ENCODE measurements at places on chromosomes 5 and 9.
A peak's percentile ranks its signal among the peaks of the same experiment; 100 is the strongest.

DNA sequence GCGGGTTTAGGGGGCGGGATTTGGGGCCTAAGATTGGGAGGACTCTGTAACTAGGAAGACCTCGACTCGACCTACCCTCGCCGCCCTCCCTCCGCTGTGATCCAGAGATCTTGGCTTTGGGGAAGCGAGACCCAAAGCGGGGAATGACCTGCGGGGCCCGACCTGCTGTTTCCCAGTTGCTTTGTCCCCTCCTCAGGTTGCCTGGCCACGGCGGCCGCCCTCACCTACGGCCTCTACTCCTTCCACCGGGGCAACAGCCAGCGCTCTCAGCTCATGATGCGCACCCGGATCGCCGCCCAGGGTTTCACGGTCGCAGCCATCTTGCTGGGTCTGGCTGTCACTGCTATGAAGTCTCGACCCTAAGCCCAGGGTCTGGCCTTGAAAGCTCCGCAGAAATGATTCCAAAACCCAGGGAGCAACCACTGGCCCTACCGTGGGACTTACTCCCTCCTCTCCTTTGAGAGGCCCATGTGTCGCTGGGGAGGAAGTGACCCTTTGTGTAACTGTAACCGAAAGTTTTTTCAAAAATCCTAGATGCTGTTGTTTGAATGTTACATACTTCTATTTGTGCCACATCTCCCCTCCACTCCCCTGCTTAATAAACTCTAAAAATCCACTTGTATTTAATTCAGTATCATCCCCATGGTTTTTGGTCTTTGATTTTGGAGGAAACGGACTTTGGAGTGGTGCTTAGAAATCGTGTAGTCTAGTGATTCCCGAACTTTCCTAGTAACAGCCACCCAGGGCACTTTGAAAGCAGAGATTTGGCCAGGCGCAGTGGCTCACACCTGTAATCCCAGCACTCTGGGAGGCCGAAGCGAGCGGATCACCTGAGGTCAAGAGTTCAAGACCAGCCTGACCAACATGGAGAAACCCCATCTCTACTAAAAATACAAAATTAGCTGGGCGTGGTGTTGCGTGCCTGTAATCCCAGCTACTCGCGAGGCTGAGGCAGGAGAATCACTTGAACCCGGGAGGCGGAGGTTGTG is 878 bp downstream of the HIGD2A start:
- DNase-seq = no peak

DNA sequence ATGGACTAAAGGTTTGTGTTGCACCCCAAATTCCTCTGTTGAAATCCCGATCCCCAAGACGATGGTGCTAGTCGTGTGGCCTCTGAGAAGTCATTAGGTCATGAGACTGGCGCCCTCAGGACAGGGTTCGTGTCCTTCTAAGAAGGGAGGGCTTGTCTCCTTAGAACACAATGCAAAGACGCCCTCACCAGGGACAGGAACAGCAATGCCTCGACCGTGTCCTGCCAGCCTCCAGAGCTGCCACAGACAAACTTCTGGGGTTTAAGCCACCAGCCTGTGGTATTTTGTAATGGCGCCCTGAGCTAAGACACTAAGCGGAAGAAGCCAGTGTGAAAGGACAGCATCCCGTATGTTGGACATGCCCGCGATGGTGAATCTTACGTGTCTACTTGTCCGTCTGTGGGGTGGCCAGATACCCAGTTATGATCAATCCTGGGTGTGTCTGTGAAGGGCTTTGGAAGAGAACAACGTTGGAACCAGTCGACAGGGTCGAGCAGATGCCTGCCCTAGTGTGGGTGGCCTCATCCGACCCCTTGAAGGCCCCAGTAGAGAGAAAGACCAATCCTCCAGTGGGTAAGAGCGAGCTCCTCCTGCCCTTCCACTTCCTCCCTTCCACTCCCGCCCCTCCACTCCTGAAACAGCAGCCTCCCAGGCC is 279.2 kb upstream of the IRX2 start:
- no peak for DNase-seq

DNA sequence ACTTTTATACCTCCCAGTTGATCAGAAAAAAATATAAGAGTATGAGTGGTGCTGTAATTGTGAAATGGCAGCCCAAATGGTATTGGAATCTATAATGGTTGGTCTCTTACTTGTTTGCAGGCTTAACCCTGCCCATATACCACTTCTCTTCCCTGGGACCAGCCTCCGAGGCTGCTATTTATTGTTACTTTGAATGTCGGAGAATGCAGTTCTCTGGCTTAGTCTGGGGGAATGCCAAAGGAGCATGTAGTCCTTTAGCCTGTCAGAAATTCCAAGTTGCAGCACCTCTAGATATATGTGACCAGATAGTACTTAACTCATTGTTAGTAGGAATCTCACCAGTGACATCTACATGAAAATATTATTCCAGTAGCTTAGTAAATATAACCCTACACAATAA is 47.5 kb downstream of the SLC44A1 start:
- DNase-seq = no peak

GRCh38 chr5:101929628-101930027 is 366.5 kb downstream of the SLCO4C1 start:
- no peak for DNase-seq

DNA sequence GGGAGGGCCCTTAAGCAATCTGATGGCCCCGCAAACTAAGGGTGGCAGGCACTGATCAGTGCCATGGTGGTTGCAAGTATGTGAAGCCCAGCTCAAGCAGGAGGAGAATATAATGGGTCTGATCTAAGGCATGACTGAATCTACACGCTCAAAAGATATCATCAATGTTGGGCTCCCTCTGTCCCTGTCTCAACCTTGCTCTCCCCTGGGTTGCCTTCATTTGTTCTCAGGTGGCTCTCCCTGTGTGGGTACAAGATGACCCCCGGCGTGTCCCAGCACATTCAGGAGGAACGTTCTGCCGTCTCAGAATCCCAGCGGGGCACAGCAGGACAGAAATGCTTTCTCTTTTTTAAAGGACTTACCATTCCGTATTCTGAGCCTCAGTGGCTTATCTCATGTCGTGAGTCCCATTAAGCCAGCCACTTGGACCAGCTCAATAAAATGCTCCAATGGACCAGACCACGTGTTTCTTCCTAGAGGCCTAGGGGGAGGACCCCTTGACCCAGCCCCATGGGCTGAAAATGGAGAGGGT is 12.0 kb upstream of the RNF130 start:
- no peak for DNase-seq

DNA sequence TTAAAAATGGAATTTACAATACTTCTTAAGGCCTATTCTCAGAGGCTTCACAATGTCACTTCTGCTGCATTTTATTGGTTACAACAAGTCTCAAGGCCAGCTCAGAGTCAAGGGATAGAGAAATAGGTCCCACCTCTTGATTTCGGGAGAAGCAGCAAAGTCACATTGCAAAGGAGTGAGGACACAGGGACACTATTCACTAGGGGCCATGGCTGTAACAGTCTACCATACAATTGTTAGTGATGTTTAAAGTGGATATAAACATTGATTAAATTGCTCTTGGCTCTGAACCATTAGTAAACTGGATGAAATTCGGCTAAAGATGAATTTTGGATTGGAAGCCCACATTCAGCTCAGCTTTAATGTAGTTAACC is 21.7 kb upstream of the CMBL start:
- DNase-seq = no peak

- no peak for DNase-seq
Measured at GRCh38 chr9:91700475-91700874, 249.6 kb downstream of the ROR2 start.

DNA sequence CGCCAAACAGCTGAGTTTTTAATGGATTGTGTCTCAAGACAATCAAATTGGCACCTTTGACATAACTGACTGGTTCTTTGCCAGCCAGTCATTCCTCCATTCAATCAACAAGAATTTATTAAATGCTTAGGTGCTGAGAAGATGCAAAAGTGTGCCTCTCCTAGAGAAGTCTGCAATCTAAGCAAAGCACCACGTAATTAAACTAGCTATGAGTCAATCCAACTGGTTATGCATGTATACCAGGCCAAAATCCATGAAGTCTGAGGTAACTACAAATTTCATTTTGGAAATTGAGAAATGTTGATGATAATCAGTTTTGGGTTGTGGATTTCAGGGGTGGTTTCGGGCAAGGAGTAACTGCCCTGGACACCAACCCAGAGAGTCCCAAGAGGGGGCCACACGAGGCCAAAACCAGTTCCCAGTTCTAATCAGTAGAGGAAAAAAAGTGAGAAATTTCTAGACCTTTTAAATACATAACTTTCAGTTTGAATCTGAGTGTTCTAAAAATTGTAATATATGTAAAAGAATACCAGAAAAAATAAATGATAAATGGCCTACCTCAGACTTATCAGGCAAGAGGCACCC is 92.6 kb downstream of the EFNA5 start:
- DNase-seq = no peak

DNA sequence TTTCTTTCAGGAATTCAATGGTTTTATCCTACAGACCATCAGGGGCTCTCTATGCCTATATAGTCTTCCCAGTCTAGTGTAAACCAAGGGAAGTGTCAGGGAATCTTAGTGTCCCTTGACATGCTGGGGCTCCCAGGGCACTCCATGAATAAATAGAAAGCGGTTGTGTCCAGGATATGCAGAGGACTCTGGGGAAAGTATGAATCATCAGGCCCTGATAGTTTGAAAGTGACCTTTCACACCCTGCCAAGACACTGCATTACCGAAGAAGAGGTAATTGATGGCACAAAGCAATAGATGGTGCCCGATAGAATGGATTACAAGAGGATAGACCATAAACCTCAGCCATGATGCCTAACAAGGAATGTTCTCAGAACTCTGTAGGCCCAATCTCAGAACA is 163.3 kb upstream of the DAPK1 start:
- DNase-seq = peak; percentile 18

DNA sequence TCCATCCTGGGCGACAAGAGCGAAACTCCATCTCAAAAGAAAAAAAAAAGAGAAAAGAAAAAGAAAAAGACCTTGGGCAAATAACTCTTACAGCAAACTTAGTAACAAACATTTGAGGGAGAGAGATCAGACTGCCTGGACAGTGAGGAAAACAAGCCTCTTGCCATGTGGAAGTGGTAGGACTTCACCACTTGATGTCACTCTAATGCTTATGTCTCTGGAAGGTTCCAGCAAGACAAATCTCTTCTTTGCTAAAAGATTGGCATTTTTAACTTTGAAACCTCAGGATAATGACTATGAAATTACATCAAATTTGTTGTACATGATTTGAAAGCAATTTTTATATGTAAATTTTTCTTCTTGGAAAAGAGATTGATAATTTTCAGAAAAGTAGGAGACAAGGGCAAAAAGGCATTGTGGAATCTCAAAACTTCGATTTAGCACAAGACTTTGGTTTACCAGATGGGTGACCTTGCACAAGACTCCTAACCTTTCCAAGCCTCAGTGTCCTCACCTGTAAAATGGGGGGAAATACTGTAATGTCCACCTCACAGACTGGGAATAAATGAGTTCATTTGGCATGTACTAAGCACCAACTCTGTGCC is 5.4 kb downstream of the ACTL7B start:
- DNase-seq = peak; percentile 10

GRCh38 chr5:180658774-180659564 is 9.6 kb upstream of the FLT4 start:
- DNase-seq = no peak

DNA sequence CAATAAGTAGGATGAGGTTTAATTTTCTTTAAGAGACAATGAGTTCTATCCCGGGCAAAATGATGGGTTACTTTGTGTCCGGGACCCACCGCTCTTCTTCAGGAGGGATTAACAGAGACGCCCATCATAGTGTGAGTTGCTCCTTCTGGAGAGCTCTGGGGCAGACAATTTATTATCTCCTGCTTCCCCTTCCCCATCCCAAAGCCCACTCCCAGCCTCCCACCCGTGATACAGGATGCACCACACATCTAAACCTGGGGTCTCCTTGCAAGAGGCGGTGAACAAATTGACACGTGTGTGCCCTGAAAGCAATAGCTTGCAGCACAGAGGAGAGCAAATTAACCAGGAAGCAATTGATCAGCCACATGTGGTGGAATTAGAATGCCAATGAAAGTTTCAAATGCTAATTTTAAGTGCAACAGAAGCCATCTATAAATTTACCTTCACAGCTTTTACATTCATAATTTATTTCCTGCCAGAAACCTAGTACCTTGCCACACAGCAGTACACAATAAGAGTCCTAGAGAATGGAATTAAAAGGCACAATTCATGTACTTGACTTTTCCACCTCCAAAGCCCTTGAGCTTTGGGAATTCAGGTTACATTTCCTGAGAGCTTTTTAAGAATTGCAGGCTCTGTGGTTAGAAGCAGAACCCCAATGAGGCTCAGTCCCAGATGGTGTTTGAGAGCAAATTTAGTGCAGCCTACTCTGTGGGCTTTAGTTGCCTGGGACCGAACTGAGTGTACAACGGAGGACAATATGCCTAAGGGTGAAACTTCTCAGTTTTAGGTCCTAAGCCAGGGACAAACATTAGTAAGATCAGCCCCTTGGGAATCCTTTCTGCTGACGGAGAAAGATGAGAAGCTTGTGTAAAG is 399.6 kb downstream of the MED10 start:
- no peak for DNase-seq

GRCh38 chr5:180785121-180785781 is 17.4 kb downstream of the MGAT1 start:
- no peak for DNase-seq
